ENCODE measurements at places on chromosomes 3 and 15.

DNA sequence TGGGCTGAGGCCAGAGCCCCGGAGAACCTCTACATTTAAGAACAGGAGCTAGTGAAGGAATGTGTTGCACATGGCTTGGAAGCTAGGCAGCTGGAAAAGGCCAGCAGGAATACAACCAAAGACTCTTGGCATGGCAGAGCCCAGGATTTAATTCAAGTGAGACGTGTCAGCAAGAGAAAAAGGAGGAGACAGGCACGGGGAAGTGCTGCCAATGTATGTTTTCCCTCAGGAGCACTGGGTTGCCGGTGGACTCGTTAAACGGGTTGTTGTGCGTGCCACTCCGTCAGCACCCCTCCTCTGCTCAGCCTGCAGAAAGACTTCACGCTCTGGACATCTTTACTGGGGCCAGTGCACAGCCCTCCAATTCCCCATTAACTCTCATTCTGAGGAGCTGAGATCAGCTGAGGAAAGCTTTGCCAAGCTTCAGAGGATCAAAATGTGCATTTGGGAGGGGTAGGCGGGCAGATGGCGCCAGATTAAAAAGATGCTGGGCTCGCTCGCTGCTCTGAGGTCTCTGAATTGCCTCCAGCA is 103.7 kb downstream of the PDZRN3 start:
- no peak for DNase-seq

- no peak for DNase-seq
These were observed 32.9 kb upstream of the TICRR start for GRCh38 chr15:89542369-89542768.

DNA sequence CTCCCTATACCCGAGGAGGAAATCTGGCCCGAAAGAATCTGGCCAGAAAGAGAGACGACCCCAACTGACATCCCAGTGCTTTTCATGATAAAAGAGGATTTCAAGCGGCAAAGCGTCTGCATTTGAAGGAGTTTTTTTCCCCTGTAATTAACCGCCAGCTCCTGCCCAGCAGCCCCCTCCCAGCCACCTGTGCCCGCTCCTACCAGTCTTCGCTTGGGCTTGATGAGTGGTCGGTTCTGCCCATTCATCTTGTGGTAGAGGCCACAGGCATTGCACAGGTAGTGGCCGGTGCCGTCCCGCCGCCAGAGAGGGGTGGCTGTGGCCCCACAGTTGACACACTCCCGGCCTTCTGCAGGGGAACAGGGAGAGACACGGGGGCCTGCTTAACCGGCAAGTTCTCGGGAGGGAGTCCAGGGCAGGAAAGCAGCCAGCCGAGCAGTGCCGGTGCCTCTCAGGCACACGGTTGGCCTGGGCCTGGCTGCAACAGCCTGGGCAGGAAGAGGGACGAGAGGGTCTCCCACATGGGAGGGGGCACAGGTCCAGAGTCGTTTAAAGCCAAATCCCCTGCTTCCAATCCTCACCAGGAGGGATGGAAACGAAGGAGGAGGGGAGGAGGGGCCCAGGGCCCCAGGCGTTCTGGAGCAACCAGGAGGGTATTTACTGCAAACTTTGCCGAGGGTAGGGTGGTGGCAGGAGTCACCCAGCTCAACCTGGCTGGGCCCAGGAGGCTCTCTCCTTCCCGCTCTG is 9.2 kb downstream of the GATA2 start:
- no peak for DNase-seq

GRCh38 chr3:179661777-179662176 is 8.9 kb downstream of the USP13 start:
- no peak for DNase-seq
